ENCODE measurements at places on chromosomes 1 and 21.

DNA sequence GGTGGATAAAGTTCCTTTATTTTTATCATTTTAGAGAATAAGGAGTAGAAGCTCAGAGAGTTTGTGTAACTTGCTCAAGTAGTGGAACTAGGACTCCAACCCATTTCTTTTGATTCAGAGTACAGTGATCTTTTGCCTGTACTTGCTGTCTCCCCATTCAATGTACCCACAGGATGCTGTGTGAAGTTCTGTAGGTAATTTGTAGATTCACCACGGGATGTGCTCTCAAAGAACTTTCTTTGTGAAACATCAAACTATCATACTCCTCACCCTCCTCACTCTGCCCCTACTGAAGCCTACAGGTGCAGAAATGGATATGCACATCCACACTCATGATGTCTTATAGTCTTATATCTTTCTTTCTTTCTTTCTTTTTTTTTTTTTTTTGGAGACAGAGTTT lies 65.8 kb upstream of the HSPA13 start:
- no peak for DNase-seq

DNA sequence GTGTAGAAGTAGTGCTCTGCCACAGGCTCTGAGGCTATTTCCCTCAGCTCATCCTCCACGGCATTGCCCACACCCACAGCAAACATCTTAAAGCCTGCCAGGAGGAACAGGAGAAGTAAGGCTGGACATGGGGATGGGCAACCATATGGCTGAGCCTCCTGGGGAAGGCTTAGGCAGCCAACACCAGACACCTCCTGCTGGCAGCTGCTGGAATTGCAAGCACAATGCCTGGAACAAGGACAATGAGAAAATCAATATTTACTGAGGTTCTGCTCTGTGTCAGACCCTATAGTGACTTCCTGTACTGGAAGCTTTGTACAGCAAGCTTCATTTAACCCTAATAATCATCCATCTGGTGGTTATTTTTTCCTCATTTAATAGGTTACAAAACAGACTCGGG lies 8.2 kb downstream of the MATN1 start:
- no peak for DNase-seq

- DNase-seq, result no peak
Observed at GRCh38 chr21:23101111-23101510, 2102.9 kb downstream of the NCAM2 start.

- peak; percentile 43 for DNase-seq
Observed at GRCh38 chr21:32611471-32611997, 643 bp downstream of the CFAP298 start.

GRCh38 chr1:23286401-23286800 lies 57.7 kb downstream of the HNRNPR start:
- DNase-seq, result no peak

- no peak for DNase-seq
Observed at GRCh38 chr1:182143825-182144645, 82.5 kb upstream of the ZNF648 start.

DNA sequence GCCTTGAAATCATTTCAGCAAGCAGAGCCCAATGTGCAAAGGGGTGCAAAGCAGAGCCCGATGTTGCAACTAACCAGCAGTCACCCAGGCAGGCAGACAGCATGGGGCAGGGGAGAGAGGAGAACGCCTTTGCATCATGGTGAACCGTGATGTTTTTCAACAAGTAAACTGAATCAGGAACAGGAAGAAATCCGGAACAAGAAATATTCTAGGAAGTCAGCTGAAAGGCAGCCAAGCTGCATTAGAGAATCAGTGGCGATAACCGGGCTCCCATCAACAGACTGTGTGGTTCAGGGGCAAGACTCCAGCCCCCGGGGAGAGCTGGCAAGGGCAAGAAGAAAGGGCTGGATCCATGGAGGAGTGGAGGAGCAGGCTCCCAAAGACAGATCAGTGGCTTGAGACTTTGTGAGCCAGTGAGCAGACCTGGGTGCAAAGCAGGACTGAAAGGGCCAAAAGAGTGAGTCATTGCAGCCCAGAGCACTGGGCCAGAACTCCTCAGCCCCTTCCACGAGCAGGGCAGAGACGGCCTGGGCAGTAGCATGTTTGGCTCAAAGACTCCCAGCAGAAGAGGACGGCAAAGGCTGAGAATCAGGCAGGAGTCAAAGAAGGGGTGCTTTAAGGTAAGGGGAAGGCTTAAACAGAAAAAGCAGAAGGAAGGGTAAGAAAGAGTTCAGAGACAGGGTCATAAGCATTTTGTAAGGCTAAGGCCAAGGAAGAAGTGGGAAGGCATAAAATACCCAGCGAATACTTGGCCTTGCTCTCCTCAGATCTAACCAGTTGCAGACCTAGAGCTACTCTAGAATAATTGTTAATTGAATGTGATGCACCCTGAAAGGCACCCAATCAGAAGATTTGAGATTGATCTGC lies 155.0 kb downstream of the SETD4 start:
- no peak for DNase-seq

DNA sequence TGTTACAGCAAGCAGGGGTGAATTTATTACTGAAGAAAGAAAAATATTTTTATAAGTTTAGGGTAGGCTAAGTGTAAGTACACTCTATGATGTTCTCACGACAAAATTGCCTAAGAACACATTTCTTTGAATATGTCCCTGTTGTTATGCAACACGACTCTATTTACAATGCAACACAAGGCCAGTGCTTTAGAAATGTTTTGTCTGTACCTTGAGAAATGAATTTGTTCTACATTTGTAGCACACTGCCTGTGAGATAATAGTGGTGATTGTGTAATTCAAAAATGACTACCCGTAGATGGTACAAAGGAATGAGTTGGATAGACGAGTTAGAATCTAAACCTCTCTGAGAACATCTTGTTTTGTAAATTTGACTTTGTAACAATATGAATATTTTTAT lies 63.7 kb upstream of the IGSF5 start:
- DNase-seq, result no peak

DNA sequence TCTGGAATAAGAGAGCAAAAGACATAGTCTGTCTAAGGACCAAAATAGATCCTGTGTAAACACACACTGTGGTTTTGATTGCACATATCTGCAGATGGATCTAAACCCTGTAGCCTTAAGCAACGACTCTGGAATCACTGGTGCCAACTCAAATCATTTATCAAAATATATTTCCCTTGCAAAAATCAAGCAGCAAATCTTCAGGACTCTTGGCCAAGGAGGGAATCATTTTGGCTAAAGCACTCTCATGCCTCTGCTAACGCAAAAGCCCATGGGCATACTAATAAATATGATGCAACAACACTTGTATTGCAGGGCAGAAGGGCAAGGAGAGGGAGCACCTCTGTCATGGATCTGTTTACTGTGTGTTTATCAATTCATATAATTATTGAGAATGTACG lies 155.4 kb upstream of the DUSP10 start:
- no peak for DNase-seq

GRCh38 chr1:7263021-7263960 lies 478.0 kb downstream of the CAMTA1 start:
- no peak for DNase-seq

- DNase-seq, result no peak
Observed at GRCh38 chr1:53342735-53343470, 15.0 kb upstream of the LRP8 start.

DNA sequence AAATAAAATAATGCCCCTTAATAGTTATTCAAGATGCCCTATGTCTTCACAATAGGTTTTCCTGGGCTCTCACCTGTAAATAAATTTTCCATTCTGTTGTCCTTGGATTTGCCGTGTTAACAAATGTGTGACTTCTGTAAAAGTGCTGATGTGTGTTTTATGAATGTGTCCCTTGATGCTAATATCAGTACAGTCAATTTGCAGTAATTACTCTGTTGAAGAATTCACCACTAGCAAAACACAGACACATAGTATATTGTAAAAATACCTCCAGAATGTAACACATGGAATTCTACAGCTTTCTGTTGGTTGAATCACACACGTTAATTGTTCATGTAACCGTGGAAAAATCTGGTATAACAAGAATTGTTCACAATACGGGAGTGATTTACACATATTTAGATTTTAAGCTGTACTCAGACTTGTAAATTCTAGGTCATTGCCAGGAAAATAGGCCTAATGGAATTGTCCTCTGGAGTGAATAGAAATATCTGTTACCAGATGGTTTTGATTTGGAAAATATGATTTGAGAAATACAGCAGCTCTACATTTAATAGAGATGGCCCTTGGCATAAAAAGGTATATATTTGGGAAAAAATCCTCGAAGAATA lies 36.7 kb upstream of the KCNK2 start:
- no peak for DNase-seq

- DNase-seq, result no peak
Observed at GRCh38 chr21:39604951-39605350, 7.8 kb upstream of the B3GALT5 start.

- DNase-seq, result peak; percentile 54
Observed at GRCh38 chr21:44983421-44984206, 43.8 kb downstream of the SLX9 start.

DNA sequence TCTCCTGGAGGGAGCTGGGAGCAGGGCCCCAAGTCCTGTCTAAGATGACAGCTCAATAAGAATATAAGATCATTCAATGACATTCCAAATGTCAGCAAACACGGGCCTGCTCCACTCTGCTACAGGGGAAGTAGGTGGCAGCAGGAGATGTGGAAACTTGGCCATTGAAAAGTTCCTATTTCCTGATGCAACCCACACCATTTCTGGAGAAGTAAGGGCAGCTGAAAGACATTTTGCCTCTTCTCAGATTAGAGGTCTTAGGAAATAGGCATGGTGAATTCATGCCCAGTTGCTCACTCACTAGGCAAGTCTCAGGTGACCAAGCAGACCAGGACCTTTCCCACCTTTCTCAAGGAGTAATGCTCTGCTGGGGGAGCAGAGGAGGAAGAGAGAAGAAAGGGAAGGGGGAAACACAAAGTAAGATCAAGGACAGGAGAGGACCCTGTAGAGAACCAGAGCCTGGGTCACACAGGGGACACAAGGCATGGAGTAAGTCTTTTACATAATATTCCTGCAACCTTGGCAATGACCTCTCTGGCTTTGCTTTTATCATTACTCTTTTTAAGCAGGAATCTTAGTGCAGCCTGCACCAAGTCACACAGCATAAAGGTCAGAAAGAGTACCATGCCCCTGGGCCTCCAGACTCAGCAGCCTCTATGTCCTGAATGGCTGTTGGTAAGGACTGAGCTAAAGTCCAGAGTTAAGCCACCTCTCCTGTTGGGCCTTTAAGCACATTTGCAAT lies 68.9 kb downstream of the DMAP1 start:
- no peak for DNase-seq

DNA sequence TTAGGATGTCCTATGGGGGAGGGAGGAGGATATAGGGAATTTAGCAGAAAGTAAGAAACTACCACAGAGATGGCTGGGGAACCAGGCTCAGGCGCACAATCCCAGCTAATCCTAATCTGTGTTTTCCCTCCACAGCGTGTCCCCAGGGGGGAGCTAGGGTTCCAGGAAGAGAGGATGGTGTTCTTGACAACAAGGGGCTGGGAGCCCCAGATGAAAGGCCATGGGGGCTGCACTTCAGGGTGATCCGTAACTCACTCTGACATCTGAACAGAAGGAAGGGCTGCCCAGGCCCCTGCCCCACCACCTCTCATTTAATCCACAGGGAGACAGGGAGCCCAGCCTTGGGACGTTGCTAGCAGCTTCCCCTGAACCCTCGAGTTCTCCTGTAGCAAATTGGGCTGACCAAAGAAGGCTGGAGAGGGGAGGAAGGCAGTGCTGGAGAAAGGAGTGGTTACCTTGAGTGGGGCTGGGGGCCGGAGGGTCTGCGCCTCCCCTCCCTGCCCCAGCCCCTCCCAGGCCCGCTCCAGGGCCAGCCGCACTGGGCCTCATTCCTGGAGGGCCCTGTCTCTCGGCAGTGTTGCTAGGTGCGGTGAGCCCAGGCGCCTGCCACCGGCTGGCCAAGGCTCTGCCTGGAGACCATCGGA lies 131.7 kb downstream of the TMEM53 start:
- no peak for DNase-seq

- no peak for DNase-seq
Observed at GRCh38 chr1:80072563-80072962, 1066.0 kb upstream of the ADGRL4 start.

DNA sequence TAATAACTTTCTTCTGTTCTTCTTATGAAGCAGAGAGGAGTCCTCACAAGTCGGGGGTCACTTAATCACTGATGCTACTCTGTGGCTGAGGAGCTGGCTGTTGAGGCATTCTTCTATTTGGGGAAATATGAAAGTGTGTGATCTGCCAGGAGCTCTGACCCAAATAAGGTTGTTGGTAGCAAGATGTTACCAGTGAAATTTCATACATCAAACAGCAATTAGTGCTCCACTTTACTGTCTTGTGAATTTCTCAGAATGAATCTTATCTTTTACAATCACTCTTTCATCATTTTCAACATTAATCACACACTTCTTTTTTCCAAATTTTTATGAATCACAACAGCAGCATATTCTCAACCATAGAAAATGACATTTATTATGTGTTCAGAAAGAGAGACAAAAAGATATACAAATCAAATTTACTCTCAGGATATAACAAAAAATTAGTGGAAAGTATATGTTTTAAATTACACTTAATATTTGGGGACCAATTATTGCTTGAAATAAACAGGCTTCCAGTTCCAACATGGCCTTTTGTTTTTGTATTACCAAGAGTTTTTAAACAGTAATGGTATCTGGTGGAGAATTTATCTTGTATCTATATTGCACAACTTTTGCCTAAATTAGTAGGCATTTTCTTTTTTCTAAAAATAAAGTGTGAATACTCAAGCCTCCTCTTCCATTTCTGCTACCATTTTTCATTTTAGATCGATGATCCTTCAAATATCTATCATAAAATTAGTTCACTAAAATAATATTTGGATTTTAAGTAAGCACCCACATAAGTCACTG lies 9.6 kb downstream of the PTGER3 start:
- no peak for DNase-seq

DNA sequence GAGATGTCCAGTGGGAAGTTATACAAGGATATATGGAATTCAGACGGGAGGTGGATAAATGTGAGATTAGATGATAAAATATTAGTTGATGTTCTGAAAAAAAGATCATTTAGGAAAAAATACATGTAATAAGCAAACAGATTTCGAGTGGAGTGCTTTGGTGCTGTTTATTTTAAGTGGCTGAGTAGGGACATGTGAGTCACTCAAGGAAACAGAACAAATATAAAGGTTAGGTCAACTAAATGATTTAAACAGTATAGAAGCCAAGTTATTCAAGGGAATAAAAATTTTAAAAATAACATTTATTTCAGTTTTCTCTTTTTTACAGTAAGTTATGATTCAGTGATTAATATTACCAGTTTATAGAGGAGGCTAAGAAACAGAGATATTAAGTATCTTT lies 1046.7 kb upstream of the B3GALT2 start:
- no peak for DNase-seq

GRCh38 chr1:54247863-54248515 lies 48.0 kb downstream of the MRPL37 start:
- no peak for DNase-seq

GRCh38 chr1:53123453-53124140 lies 18.8 kb downstream of the SLC1A7 start:
- no peak for DNase-seq

Measured in naive thymus-derived CD8-positive, alpha-beta T cell (primary cell).